ENCODE measurements at places on chromosomes 1 and 21. TPM values are rescaled to one million over a fixed set of nuclear protein-coding genes. Genes with fewer than 3 reads are reported as not detected.

Gene CD1B
- not detected for total RNA-seq

Gene SF3B4
- total RNA-seq, result 74.8 TPM

Gene CHI3L2
- 30.5 TPM for total RNA-seq

DNA sequence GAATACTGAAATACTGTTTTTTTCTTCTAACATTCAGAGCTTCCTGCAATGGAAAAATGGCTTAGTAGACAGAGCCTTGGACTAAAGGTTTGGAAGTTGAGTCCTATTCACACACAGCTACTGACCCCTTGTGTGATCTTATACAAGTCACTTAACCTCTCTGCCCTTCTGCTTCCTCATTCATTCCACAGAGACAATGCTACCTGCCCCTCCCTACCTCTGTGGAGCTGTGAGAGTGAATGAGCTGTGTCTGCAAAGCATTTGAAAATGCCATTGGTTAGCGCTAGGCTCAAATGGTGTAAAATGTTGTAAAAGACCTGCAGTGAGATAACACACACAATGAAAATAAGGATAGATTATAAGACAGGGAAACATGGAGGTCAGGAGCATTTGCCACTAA, 214.4 kb downstream of the BARHL2 start:
- no peak for DNase-seq

- no peak for DNase-seq
Measured at GRCh38 chr1:61207416-61207815, 125.1 kb downstream of the NFIA start.

GRCh38 chr1:115331558-115332331, 6.3 kb downstream of the NGF start:
- no peak for DNase-seq
